ENCODE measurements at places on chromosomes 11 and 22. TPM values are rescaled to one million over a fixed set of nuclear protein-coding genes. Genes with fewer than 3 reads are reported as not detected.
A peak's percentile ranks its signal among the peaks of the same experiment; 100 is the strongest.

Gene APOA4
- total RNA-seq = not detected

Gene KLHL35
- total RNA-seq = 2.9 TPM

Gene ESRRA
- 62.6 TPM for total RNA-seq

Gene C2CD2L
- 5.6 TPM for total RNA-seq

Gene TSPAN32
- 2.1 TPM for total RNA-seq

Gene KRTAP5-4
- not detected for total RNA-seq

Gene FOLR2
- total RNA-seq = 5.6 TPM

Gene HYLS1
- total RNA-seq = 4.6 TPM

Gene MN1
- 27.0 TPM for total RNA-seq

Gene LSP1
- 84.2 TPM for total RNA-seq

Gene FADD
- 28.7 TPM for total RNA-seq

GRCh38 chr11:32858731-32859130 is 29.0 kb downstream of the PRRG4 start:
- DNase-seq = no peak

DNA sequence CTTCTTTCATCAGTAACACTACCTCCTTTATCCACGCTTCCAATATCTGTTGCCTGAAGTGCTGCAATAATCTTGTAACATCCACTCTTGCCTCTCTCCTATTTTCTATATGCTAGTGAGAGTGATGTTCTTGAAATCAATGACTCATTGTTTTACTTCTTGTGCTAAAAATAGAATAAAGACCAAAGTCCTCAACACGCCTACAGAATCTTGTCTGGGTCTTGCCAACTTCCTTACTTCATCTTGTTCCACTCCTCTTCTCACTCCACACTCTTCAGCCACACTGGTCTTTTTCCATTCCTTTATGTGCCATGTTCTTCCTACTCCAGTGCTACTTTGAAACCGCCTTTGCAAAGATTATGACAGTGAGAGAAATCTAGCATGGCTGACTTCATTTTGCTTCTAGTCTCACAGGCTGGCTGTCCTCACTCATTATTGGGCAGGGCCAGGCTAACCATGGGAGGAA is 136.4 kb downstream of the CCDC81 start:
- DNase-seq = no peak

DNA sequence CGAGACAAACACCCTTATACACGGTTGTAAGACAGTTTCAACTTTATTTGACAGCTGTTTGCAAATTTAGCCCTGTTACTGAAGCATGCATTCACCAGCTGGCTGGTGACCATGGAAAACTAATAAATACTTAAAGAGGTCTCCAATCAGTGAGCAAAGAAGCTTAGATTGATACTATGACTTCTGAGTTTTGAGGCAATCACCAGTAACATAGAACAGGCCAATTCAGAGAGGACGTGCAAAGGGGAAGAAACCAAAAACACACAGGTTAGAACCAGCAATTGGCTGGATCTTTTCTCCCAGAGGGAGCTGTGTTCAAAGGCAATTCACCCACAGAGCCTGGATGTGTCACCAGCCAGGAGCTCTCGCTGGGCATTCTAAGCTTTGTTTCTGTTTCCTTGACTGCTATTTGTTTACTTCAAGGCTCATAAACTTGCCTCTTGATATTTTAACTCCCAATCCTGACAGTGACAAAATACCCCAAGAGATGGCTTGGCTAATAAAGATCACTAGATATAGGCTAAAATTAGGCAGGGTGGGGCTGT is 113.6 kb upstream of the MTMR2 start:
- DNase-seq = peak; percentile 54

DNA sequence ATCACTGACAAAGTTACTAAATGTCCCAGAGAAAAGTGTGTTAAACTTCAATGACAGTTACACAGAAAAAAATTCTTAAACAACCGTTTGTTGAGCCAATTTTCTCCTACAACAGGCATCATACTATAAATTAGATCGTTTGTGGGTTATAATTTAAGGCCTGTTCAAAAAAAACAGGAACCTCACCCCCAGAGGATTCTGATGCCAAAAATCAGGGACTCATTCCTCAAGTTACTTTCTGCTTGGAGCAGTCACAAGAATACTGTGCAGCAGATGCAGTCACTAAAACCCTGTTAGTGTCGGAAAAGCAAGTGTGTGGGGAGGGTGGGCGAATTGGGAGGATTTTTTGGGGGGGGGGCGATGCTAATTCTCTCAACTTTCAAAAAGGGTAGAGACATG is 657 bp downstream of the CWC15 start:
- DNase-seq = no peak

GRCh38 chr11:96293109-96293508 is 49.9 kb downstream of the MAML2 start:
- DNase-seq = no peak

DNA sequence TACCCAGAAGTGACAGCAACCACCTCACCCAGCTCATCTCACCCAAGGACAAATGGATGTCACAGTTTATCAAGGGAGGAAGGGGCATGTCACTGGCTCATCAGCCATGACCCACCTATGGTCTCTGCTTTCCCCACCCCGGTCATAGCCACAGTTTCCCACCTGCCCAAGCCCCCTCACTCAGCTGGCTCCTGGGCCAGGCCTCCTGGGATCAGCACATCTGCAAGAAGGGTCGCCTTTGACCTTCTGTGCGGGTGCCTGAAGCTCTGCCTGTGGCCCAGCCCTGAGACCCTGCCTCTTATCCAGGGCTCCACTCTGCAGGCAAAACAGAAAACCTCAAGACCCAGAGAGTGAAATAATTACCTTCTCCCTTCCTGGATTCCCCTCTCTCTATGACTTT is 236.4 kb downstream of the BUD13 start:
- no peak for DNase-seq

GRCh38 chr11:41246399-41246745 is 213.1 kb downstream of the LRRC4C start:
- no peak for DNase-seq

GRCh38 chr11:9858218-9858617 is 194.3 kb downstream of the SWAP70 start:
- no peak for DNase-seq

- DNase-seq = peak; percentile 56
Observed at GRCh38 chr22:42856179-42856864, 751 bp downstream of the ARFGAP3 start.

DNA sequence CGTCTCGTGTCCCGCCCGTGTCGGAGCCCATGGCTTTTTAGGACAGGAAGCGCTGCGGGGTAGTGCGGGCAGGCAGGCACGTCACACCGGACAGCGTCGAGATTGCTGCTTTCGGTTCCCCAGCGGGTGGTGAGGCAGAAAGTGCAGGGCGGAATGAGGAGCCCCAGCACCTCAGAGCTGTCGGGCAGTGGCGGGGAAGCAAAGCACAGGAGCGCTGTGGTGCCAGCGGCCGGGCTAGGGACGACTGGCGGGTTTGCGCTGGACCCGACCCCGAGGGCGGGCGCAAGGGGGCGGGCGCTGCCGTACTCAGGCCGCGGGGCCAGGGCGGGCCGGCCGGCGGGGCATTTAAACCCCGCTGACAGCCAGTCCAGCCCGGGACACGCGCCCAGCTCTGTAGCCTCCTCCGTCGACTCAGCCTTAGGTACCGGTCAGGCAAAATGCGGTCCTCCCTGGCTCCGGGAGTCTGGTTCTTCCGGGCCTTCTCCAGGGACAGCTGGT is at the start of gene SLC37A2:
SLC37A2 (plus strand) TSS at position 375 of the 498 bp plus-strand sequence; CDS start at position 438, 63 bp downstream.
- DNase-seq = peak; percentile 62

GRCh38 chr22:49202226-49202625 is 625.4 kb downstream of the BRD1 start:
- DNase-seq = no peak

GRCh38 chr11:82210011-82210410 is 523.7 kb downstream of the FAM181B start:
- no peak for DNase-seq

- no peak for DNase-seq
Observed at GRCh38 chr11:19648321-19648720, 64.3 kb upstream of the NAV2 start.

DNA sequence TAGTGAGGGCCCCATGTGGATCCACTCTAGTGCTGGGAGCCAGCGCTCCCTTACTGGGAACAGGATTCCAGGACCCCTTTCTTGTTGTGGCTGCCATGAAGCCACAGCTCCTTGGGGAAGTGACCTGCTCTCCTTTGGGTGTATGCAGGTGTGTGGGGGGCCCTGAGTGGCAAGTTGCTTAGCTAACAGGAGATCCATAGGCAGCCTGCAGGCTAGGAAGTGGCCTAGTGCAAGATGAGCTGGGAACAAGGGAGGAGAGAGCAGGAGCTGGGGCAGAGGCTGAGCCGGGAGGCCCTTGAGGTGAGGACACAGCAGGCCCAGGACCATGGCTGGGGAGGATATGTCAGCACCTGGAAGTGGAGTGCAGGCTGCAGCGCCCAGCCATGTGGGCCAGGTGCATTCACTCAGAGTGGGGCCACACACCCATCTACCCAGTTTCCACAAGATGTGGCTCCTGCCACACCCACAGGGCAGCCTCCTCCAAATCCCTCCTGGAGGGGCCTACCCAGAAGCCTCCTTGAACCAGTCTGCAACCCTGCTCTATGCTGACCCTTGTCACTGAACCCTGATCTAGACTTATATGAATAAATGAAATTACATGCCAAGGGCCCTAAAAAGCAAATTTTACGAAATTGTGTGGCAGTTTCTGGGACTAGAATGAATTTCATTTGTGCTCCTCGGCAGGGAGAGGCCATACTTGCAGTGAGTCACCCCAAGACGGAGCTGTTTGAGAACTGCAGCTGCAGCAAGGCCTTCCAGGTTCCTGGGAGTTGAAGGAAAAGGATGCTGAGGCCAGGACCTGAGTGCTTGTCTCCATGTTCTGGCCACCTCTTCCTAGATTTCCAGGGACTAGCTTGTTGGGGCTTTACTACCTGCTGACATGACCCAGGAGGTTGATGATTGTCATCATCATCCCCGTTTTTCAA is 3.2 kb downstream of the THAP7 start:
- DNase-seq = no peak

DNA sequence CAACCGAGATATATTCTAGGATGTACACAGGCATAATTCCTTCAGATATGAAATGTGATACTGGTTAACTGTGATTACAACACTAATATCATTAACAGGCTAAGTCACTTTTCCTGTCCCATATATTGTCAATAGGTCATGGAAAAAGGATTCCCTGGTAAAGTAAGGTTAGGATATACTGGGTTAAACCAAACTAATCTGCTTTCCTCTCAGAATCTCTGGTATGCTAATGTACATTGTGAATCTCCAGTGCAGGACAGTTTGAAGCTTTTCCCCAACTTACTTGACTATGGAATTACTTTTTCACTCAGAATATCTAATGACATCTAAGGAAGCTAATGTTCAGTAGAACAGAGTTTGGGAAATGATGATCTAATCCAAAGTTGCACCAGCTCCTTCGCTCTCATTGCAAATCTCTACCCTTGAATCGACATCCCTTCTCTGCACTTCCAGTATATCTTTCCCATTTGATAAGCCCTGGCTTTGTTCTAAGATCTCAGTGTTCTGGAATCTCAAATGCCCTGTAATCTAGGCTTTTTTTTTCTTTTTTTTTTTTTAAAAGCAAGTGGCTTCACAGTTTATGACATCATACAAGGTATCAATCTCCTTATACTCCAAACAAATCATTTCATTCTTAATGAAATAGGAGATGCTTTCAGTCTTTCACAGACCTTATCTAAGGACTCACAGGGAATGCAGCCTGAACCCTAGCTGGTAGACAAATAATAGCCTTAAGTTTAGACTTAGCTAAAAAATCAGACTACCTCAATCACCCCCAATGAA is 43.8 kb downstream of the COPB1 start:
- DNase-seq = no peak

- peak; percentile 86 for DNase-seq
Observed at GRCh38 chr22:37546437-37547250, 13.6 kb upstream of the CDC42EP1 start.

GRCh38 chr11:67368621-67369020 is 4.8 kb downstream of the CLCF1 start:
- DNase-seq = no peak

DNA sequence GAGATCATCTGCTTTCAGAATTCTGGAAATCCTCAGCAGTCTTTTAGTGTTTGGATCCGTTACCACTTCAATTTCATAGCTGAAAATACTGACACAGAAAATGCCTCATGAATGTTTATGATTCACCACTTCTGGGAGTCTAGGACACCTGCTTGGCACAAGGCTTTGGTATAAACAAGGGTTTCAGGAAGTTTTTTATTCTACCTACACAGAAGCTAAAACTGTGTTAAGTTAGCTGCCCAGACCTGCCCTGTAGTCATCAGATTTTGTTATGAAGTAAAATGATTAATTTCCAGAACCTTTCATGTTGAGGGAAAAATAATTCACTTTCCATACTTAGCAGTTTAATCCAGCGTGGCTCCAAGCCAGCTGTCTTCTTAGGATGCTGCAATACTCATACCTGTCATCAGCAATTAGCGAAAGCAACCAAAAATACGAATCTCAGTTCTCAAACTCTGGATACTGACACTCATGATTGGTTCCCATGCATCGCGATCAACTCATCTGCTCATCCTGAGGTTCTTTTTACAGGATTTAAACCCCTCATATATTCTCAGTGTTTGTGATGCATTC is 458.5 kb upstream of the CCDC90B start:
- peak; percentile 40 for DNase-seq

DNA sequence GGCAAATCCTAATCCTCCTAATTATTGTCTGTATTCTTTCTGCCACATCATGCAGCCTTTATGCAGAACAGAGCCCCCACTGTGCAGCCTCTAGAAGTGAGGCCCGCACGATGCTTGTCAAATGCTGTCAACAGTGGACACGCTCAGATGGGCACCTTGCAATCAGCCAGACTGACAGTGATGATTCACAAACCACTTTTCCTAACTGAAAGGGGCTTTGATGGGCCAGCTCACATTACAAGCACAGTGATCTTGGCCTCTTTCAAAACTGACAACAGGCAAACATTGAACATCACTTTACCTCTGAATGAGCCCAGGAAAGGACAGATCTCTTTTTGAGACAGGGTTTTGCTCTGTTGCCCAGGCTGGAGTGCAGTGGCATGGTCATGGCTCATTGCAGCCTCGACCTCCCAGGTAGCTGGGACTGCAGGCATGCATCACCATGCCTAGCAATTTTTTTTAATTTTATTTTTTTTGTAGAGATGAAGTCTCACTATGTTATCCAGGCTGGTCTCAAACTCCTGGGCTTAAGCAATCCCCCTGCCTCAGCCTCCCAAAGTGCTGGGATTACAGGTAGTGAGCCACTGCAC is 18.0 kb upstream of the E2F8 start:
- DNase-seq = no peak

DNA sequence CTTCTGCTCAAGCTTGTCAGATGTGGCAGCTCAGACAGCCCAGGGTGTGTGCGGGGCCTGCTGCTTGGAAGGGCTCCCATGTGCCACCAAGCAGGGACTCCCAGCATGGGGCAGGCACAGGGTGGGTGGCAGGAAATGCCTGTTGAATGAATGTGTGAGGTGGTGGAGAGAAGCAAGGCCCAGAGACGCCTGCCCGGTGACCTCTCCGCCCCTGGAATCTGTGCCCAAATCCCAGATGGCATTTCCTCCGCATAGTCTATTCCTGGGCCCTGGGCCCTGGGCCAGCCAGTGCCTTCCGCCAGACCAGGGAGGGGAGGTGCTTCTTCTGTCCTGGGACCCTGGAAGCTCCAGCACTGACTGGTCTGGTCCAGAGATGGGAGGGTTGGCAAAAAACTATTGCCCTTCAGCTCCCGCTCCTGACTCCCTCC is 3.7 kb downstream of the CST6 start:
- DNase-seq = peak; percentile 11
